CD4-positive, CD25-positive, alpha-beta regulatory T cell (primary cell): ENCODE measurements at places on chromosomes 2 and 18. TPM values are rescaled to one million over a fixed set of nuclear protein-coding genes. Genes with fewer than 3 reads are reported as not detected.

DNA sequence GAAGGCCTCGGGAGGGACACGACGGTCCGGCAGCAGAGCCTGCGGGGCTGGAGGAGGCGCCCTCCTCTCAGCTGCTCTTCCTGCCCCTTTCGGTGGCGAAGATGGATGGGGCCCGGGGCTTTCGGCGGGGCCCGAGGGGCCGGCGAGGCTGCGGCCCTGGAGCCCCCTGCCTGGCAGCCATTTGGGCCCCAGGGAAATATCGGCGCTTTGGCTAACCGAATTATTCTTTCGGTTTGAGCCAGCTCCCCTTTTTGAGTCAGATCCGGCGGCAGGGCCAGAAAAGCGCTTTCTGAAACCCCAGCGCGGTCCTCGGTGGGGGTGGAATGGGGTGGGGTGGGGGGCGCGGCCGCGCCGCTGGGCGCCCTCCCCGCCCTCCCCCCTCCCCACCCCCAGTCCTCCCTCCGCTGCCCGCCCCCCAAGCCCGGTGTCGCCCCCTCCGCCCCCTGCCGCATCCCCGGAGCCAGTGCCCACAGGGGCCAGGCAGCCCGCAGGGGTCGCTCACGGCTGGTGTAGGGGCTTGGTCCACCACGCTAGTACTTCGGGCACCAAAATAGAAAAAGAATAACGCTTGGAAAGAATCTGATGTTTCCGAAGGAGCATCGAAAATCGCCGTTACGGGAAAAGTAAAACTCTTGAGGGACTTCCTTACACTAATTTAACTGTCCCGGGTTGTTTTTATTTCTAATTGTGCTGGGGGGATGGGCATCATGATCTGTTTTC is 9.1 kb upstream of the ARID5A start:
- DNase-seq = peak; percentile 48
- H3K4me3 ChIP-seq = peak overlapping the region; percentile 64
- no peaks in the 10 kb centered on the region for H3K27me3 ChIP-seq
- no peaks in the 10 kb centered on the region for H3K36me3 ChIP-seq

DNA sequence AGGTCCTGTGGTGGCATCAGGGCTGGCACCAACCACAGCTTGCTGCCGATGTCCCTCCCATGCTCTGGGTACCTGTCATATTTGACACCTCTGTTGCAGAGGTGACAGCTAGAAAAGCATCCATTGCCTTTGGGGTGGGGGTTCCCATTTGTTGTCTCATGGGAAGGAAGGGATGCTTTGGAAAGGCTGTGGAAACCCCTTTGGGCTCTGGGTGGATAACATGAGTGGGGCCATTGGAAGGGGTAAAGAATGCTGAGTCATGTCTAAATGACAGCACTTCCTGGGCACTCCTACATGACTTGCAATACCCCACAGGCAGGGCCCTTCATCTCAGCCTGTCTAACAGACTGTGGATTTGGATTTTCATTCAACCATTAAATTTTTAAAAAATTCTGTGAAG is 27.8 kb downstream of the CTIF start:
- H3K27me3 ChIP-seq = no peaks in the 10 kb centered on the region
- no peak overlapping the region for H3K4me3 ChIP-seq
- H3K36me3 ChIP-seq = no peaks in the 10 kb centered on the region
- no peaks in the 10 kb centered on the region for H3K4me1 ChIP-seq
- no peak overlapping the region for H3K27ac ChIP-seq

- H3K27ac ChIP-seq = no peak overlapping the region
- H3K4me1 ChIP-seq = no peaks in the 10 kb centered on the region
- DNase-seq = no peak
- no peaks in the 10 kb centered on the region for H3K36me3 ChIP-seq
- H3K4me3 ChIP-seq = no peak overlapping the region
- H3K27me3 ChIP-seq = peaks cover 2% of the 10 kb centered on the region
These were observed 7.6 kb upstream of the ASXL2 start for GRCh38 chr2:25885933-25886332.

ATL2 gene
- 34.0 TPM for polyA plus RNA-seq

GRCh38 chr2:150566289-150566688 is 78.8 kb upstream of the RND3 start:
- H3K36me3 ChIP-seq = no peaks in the 10 kb centered on the region
- H3K4me1 ChIP-seq = no peaks in the 10 kb centered on the region
- no peak overlapping the region for H3K27ac ChIP-seq
- no peak overlapping the region for H3K4me3 ChIP-seq

DNA sequence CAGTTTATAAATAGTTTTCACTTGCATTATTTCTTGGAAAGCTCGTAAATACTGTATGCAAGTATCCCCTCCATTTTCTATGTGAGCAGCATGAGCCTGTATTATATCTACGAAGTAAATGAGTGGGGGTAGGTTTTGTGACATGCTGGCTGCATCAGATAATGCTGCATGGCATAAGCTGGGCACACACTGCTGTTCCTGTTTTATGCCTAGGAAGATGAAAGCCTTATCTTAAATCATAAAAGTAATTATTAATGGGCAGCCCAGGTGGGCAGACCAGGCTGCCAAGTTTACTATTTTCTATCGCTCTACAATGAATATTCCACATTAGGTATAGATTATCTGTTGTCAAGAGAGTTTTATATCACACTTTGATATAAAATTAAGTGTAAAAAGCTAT is 854.6 kb downstream of the DPP10 start:
- H3K36me3 ChIP-seq = no peaks in the 10 kb centered on the region
- no peaks in the 10 kb centered on the region for H3K27me3 ChIP-seq
- H3K27ac ChIP-seq = no peak overlapping the region
- H3K4me3 ChIP-seq = no peak overlapping the region
- H3K4me1 ChIP-seq = no peaks in the 10 kb centered on the region

- H3K36me3 ChIP-seq = no peaks in the 10 kb centered on the region
- H3K27me3 ChIP-seq = peaks cover 2% of the 10 kb centered on the region
- H3K4me3 ChIP-seq = no peak overlapping the region
- H3K27ac ChIP-seq = no peak overlapping the region
- no peak for DNase-seq
These were observed 198.2 kb downstream of the CD8B2 start for GRCh38 chr2:106685180-106685897.

DNA sequence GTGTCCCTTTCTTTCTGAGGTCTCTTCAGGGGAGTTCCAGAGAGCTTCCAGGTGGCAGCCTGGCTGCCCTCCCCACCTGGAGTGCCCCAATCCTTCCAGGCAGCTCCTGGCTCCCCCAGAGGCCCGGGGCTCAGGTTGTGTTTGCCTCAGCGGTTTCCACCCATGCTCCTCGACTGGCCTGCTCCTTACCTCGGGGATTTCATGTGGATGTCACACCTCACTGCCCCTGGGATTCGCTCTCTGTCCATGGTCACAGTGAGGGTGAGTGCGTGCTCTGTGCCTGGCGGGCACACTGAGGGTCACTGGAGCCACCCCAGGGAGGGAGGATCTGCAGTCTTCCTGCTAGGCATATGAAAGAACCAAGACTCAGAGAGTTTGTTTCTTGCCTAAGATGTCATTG is 2.1 kb upstream of the TOGARAM2 start:
- no peaks in the 10 kb centered on the region for H3K27me3 ChIP-seq
- no peak overlapping the region for H3K4me3 ChIP-seq

UGT1A3 gene
- polyA plus RNA-seq = not detected

- H3K36me3 ChIP-seq = no peaks in the 10 kb centered on the region
- DNase-seq = no peak
- H3K4me1 ChIP-seq = no peaks in the 10 kb centered on the region
These were observed 42.8 kb downstream of the CCDC102B start for GRCh38 chr18:68840554-68841263.

DNA sequence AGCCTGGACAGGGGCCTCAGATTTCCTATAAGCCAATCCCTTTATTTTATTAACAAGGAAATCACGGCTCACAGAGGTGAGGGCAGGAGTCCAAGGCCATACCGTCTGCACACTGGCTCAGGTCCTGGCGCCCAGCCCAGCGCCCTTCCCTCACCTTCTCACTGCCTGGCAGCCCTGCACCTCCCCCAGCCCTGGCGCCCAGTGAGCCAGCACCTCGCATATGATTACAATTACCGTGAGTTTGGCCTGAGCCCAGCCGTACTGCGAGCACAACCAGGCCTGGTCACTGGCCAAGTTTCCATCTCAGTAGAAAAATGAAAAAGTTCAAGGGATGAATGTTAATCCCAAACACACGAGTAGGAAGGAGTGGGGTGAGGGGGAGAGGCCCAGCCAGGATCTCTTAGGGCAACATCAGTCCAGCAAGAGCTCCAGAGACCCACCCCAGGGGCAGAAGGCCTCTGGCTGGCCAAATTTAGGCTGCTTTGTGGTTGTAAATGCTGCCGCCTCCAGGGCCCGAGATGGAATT is 68.4 kb downstream of the MCFD2 start:
- H3K27me3 ChIP-seq = no peaks in the 10 kb centered on the region
- DNase-seq = no peak
- H3K4me1 ChIP-seq = no peaks in the 10 kb centered on the region
- H3K27ac ChIP-seq = no peak overlapping the region
- no peaks in the 10 kb centered on the region for H3K36me3 ChIP-seq

GRCh38 chr2:7264791-7265190 is 347.6 kb downstream of the RNF144A start:
- no peaks in the 10 kb centered on the region for H3K36me3 ChIP-seq
- no peaks in the 10 kb centered on the region for H3K4me1 ChIP-seq
- H3K27me3 ChIP-seq = no peaks in the 10 kb centered on the region
- DNase-seq = no peak
- no peak overlapping the region for H3K27ac ChIP-seq

GRCh38 chr2:66781804-66782203 is 346.9 kb downstream of the MEIS1 start:
- H3K27me3 ChIP-seq = no peaks in the 10 kb centered on the region
- no peak overlapping the region for H3K4me3 ChIP-seq
- DNase-seq = no peak
- no peaks in the 10 kb centered on the region for H3K36me3 ChIP-seq
- H3K27ac ChIP-seq = no peak overlapping the region
- H3K4me1 ChIP-seq = no peaks in the 10 kb centered on the region

GRCh38 chr18:76951456-76952247 is 129.3 kb downstream of the ZNF236 start:
- no peak overlapping the region for H3K4me3 ChIP-seq
- H3K4me1 ChIP-seq = peaks cover 7% of the 10 kb centered on the region
- no peak for DNase-seq

GRCh38 chr18:44548291-44549221 is 132.1 kb upstream of the SETBP1 start:
- H3K27me3 ChIP-seq = no peaks in the 10 kb centered on the region
- no peak overlapping the region for H3K27ac ChIP-seq
- no peaks in the 10 kb centered on the region for H3K36me3 ChIP-seq
- no peak for DNase-seq
- no peaks in the 10 kb centered on the region for H3K4me1 ChIP-seq

- peaks cover 32% of the 10 kb centered on the region for H3K4me1 ChIP-seq
- H3K27ac ChIP-seq = no peak overlapping the region
- no peak for DNase-seq
- no peaks in the 10 kb centered on the region for H3K27me3 ChIP-seq
These were observed 134.7 kb downstream of the ACOXL start for GRCh38 chr2:110867078-110867477.

SP140 gene
- 23.7 TPM for polyA plus RNA-seq

DNA sequence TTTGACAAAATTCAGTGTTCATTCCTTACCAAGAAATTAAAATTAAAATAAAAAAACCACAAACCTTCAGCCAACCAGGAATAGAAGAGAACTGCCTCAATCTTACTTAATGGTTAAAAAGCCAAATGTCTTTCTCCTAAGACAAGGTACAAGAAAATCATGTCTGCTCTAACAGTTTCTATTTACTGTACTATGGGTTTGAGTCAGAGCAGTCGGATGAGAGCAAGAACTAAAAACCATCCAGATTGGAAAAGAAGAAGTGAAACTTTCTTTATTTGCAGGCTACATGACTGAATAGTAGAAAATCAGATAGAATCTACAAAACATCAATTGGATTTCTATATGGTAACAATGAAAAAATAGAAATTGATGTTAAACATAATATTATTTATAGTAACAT is 555.5 kb upstream of the TNP1 start:
- H3K27me3 ChIP-seq = no peaks in the 10 kb centered on the region
- H3K4me1 ChIP-seq = no peaks in the 10 kb centered on the region

RTP5 gene
- not detected for polyA plus RNA-seq

SLC4A3 gene
- polyA plus RNA-seq = not detected

DNA sequence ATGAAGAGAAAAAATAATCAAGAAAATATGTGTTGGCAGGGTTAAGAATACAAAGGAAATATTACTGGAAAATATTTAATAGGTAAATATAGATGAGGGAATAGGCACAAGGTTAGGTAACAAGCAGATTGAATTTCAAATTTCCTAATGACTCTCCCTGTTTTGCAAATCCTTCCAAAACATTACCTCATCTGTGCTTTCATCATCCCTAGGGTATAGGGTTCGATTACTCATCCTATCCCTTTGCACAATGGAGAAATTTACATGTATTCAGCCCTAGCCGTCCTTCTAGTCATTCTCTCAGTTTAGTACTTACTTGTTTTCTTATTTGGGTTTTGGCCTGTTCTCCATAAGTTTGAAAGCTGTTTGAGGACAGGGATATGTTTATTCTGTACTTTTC is 864.6 kb upstream of the FSHR start:
- H3K27ac ChIP-seq = no peak overlapping the region
- H3K27me3 ChIP-seq = no peaks in the 10 kb centered on the region
- H3K4me1 ChIP-seq = no peaks in the 10 kb centered on the region
- DNase-seq = no peak
- no peaks in the 10 kb centered on the region for H3K36me3 ChIP-seq
- no peak overlapping the region for H3K4me3 ChIP-seq

DNA sequence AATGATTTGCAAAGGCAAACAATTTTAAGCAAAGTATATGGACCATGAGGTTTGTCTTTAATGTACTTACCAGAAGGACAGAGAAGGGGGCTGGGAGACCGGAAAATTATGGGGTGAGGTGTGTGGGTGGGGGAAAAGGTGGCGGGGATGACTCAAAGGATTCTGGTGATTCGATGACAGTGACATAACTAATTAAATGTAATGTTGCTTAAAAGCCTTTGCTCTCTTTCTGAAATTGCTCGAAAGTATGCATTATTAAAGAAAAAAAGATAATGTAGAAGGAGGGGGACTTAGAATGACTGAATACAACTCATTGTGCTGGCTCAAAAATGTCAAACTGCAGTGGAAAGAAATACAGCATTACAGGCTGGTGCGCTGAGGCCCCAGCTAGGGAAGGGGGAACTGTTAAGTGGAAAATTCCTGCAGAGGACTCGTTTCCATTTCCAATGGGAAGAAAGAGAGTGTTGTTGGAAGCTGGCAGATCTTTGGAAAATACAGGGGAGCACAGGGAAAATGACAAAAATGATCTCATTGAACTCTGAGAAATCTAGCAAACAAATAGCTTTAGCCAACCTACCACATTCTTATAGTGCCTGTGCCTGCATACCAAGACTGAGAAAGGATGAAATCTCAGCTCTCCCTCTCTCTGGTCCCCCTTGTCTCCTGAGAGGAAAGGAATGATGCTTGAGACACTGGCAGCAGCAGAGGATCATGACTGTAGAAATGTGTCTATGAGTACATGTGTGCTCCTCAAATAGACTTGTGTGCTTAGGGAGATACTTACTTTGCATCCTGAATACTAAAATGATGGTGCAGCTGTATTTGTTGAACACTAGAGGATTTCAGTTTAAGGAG is 632.4 kb downstream of the NYAP2 start:
- no peak overlapping the region for H3K4me3 ChIP-seq
- no peak for DNase-seq
- no peaks in the 10 kb centered on the region for H3K27me3 ChIP-seq
- H3K27ac ChIP-seq = no peak overlapping the region
- no peaks in the 10 kb centered on the region for H3K4me1 ChIP-seq
